ENCODE measurements at places on chromosomes 3 and 15.

DNA sequence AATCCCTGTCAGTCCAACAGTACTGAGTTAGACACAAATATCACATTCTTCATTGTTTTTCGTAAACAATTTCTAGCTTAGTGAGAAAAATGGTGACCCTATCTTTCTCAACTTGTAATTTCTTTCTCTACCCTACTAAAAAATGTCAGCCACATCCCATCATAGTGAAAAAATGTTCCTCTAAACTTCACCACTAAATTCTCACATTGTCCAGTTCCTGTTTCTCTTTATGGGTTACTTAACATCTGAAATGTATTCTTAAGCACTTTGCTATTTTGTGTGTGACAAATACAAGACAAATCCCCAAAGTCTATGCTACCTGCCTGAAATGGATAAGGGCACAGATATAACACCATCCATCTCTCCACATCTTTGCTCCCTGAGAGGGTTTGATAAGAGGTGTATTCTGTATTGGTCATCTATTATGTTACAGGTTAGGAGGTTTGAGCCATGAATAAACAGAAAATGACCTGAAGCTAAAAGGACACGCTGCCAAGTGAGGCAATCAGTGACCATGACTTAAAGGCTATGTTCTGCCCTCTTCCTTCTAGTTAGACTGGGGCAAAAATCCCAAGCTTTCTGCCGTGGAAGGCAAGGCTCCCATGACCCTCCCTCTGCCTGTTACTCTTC lies 118.2 kb downstream of the GADL1 start:
- no peak for DNase-seq

DNA sequence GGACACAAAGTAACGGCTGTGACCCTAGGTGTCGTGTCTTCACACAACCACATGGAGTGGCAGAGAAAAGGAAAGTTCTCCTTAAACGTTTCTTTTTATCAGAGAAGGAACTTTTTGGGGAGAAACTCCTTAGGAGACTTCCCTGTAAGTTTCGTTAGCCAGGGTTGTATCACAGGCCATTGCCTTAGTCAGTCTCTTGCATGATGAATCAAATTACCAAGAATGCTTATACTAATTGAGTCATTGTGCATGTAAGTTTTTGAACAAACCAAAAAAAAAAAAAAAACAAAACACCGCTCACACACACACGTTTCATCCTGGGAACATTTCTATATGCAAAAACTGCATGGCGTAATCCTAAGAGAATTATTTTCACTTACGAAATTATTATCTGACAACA lies 150.4 kb upstream of the SATB1 start:
- DNase-seq: no peak

- DNase-seq: no peak
Measured at GRCh38 chr3:11808231-11808630, 38.5 kb downstream of the TAMM41 start.

DNA sequence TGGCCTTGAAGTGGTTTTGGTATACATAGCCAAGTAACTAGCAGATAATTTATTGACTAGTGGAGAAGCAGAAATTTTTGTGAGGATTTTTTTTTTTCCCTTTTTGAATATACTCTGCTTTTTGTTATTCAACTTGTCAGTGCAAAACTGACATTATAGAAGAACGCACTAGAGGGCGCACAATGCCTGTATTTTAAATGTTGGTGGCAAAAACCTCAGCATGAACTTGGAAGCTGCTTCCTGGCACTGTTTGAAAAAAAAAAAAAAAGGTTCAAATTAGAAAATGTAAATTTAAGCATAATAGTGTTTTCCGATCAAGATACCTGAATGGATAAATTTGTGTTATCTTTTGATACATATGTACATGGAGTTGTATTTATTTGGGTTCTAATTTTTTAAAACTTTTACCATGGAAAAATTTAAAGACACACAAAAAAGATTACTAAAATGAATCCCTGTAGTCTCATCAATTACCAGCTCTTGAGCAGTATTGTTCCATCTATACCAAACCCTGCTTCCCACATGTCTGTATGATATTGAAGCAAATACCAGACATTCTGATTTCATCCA lies 56.0 kb downstream of the SLC25A26 start:
- peak; percentile 71 for DNase-seq

DNA sequence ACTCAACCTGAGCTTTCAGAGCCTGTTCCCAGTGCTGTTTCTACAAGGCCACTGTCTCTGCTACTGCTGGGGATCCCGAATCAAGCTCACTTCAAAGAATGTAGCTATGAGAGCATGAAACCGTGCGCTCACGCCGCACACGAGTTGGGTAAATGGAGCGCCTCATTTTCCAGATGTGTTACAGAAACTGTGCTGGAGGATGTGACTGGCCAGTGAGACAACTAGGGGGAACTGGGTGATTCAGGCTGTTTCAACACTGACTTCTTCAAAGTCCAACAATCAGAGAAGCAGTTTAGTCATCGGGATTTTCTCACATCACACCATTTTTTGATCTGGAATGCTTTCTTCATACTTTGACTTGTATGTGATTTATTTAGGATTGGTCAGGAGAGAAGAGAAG lies 3.5 kb downstream of the ZNF710 start:
- peak; percentile 99 for DNase-seq

GRCh38 chr3:126064627-126065258 lies 19.2 kb downstream of the SLC41A3 start:
- no peak for DNase-seq

DNA sequence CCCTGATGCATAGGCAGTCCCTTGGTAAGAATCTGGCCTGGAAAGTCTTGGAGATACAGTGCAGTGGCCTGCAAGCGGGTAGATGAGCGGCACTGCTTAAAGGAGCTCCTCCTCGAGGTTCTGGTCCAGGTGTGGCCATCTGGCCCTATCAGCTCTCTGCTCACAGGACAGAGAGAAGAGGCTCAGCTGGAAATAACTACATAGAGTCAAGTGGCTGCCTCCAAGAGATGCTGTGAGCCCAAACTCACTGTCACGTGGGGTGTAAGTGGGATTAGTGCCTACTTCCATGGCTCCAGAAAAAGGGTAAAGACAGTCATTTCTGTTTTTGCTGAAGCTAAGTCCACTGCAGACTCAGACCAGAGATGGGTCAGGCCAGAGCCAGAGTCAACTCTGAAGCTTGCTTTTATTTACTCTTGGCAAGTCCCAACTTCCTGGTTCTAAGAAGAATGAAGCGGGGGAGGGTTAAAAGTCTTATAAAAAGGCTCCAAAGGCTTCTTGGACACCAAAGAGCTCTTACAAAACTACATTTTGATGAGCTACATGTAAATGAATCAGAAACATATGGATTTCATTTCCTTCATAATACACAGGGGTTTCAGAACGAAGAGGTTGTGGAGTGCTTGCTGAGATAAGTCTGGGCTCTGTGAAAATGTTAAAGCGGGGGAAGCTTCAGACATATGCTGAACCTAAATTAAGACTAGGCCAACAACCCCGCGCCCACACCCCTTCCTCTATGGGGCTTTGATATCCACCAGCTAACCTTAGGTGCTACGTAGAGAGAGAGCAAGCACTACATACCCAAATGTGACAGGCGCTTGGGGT lies 77.1 kb downstream of the PDZRN3 start:
- DNase-seq: peak; percentile 92

DNA sequence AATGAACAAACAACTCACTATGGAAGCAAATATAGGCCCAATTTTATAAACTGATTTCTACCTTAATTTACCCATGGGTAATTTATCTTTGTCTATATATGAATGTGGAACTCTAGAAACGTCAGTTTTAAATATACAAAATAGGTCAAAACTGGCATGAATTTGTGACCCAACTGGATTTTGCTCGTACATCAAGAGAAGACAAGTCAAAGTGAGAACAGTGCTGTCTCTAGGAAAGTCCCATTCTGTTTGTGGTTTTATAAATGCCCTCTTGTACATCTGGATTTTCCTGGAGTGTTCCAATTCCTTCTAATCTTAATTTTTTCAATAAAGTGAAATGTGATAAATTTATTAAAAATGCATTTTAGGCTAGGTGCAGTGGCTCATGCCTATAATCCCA lies 50.2 kb upstream of the ABHD10 start:
- no peak for DNase-seq

- peak; percentile 87 for DNase-seq
Measured at GRCh38 chr3:57805674-57806073, 49.6 kb downstream of the SLMAP start.

DNA sequence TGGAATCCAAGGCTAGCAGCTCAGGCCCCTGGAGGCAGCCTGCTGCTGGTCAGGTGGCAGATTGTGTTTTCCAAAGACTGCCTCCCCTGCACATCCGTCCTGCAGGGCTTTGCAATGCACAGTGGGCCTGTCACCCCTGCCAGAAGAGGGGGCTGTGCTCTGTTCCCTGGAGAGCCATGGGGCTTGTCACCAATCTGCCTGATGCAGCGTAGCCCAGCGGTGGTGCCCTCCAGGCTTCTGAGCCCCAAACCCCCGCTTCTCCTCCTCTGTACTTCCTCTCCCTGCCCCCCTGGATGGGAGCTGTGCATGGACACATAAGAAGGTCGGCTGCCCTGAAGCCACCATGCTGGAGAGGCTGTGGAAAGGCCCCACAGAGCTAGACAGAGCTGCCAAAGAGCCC lies 10.0 kb upstream of the PLXNA1 start:
- no peak for DNase-seq

DNA sequence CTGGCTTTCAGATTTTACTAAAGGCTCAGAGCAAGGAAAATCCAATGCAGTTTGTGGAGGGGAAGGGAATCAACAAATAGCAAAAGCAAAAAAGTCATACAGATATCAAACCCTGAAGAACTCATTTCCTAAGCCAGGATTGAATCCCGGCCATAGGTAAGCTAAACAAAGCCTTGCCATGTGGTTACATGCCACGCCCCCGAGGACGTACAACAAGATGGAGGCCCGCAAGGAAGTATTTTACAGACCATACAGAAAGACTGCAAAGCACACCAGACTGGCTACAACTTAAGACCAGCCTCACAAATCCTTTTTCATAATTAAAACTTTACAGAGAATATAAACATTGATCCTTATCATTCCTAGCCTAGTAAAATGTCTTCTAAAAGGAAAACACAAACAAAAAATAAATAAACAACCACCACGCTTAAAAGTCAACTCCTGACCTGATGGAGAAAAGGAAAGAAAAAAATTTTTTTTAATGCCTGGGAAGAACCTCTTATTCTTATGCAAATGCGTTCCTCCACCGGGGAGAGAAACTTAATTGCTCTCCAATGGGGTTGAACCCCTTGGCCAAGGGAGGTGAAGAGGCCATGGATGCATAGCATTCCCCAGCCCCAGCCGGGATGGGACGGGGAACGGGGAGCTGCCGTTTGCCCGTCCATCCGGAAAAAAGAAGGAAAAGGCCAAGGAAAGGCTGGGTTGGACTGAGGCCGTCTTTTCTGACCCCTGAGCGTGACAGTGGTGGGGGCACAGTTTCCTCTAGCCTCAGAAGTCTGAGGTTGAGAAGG lies 39.3 kb downstream of the IL1RAP start:
- no peak for DNase-seq

- no peak for DNase-seq
Measured at GRCh38 chr3:95595416-95596075, 1218.8 kb upstream of the EPHA6 start.

GRCh38 chr15:91471468-91471867 lies 371.4 kb downstream of the SV2B start:
- peak; percentile 70 for DNase-seq

GRCh38 chr15:60982249-60982910 lies 246.7 kb downstream of the RORA start:
- peak; percentile 25 for DNase-seq

GRCh38 chr3:115864911-115865310 lies 241.6 kb downstream of the GAP43 start:
- DNase-seq: no peak

GRCh38 chr3:170707899-170708298 lies 122.0 kb upstream of the SLC7A14 start:
- DNase-seq: no peak

DNA sequence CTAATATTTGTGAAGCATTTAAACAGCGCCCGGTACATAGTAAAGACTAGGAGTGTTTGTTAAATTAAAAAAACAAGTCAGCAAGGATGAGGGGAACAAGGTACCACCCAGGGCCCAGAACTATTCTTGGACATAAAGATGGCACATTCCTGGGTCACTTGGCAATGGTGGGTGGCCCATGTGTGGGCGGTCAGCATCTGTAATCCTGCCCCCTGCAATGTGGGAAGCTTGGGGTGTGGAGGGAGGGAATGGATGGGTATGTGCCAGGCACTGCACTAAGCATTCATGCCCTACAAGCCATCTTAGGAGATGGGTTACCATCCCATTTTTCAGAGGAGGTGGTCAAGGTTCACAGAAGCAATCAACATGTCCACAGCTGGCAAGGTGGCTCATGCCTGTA lies 7.3 kb upstream of the C15orf39 start:
- no peak for DNase-seq

GRCh38 chr3:26655231-26655630 lies 32.7 kb downstream of the LRRC3B start:
- no peak for DNase-seq

DNA sequence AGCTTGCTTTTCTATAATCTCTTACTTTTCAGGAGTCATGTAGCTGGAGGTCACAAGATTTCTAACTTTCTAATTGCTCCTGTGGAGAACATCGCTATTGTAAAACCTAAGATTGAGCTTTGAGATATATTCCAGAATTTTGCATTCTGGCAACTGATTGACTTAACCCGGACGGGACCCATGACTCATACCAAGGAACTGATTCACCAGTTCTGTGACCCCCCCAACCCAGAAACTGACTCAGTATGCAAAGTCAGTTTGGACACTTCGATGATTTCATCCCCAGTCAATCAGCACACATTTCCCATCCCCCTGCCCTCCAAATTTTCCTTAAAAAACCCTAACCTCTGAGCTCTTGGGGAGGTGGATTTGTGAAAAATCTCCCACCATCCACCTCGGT lies 396.5 kb upstream of the GBE1 start:
- peak; percentile 80 for DNase-seq

GRCh38 chr15:80988148-80988796 lies 1.3 kb downstream of the MESD start:
- DNase-seq: no peak

GRCh38 chr3:161163297-161163696 lies 57.8 kb upstream of the NMD3 start:
- DNase-seq: peak; percentile 56

GRCh38 chr3:23481616-23482278 lies 278.6 kb downstream of the UBE2E2 start:
- no peak for DNase-seq

DNA sequence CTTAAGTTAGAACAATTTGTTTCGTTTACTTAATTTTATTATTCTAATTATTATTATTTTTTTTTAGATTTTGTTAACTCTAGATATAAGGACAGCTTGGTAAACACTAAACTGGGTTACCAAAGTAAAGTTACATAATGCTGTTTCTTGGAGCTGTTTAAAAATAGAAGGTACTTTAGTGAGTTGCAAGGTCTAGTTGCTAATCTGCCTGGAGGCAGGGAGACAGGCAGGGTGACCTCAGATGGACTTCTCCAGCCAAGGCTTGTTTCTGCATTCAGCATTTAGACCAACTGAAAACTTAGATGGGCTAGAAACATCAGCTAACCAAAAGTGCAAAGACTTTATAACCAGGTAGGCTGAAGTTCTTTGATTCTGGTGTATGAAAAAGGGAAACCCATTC lies 336.4 kb upstream of the GRM7 start:
- no peak for DNase-seq

DNA sequence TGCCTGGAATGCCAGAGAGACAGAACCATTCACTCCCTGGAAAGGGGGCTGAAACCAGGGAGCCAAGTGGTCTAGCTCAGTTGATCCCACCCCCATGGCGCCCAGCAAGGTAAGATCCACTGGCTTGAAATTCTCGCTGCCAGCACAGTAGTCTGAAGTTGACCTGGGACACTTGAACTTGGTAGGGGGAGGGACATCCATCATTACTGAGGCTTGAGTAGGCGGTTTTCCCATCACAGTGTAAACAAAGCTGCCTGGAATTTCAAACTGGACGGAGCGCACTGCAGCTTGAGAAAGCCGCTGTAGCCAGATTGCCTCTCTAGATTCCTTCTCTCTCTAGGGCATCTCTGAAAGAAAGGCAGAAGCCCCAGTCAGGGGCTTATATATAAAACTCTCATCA lies 310.7 kb upstream of the DPPA4 start:
- no peak for DNase-seq

All from HCEC 1CT (cell line).